ENCODE measurements at places on chromosomes 2 and 18.

DNA sequence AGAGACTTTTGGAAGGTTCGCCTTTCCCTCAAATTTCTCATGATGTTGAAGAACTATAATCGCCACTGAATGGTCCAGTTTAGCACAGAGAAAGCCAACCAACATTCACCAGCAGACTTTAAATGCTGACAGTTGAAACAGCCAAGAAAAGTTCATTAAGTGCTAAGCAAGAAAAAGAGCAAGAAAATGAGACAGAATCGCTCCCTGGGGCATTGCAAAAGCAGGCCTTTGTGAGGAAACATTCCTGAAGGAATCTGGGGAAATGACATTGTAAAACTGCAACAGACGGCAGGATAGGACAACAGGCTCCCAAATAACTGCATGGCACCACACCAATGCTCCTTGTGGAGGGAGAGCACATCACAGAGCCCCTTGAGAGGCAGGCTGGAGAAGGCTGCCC, 269.3 kb upstream of the ID2 start:
- DNase-seq: peak; percentile 8

- no peak for DNase-seq
These were observed 79.6 kb downstream of the ADD2 start for GRCh38 chr2:70688427-70688826.

DNA sequence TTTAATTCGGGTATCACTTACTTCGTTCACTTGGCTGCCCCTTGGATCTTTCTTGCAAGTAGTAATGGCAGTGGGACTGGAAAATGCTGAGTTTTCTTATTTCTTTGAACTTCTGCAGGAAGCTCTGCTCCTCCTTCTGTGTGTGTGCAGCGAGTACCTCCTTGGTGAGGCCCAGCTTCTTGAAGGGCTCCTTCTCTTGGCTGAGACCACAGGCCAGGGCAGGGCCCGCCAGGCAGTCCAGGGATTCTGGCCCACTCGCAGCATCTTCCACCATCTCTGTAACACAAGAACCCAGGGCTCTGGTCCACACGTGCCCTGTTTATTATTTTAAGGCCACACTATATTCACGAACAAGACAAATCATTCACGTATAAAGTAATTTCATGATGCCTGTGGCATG, 15.8 kb upstream of the HES6 start:
- no peak for DNase-seq

GRCh38 chr2:234308813-234309195, 188.1 kb downstream of the ARL4C start:
- no peak for DNase-seq

GRCh38 chr2:118732432-118732831, 115.0 kb downstream of the EN1 start:
- no peak for DNase-seq

GRCh38 chr2:62040926-62041325, 135.5 kb downstream of the COMMD1 start:
- no peak for DNase-seq

GRCh38 chr18:63697097-63697660, 5.6 kb upstream of the SERPINB11 start:
- DNase-seq: no peak

- DNase-seq: no peak
These were observed 96.2 kb upstream of the ARHGAP28 start for GRCh38 chr18:6633310-6633709.

GRCh38 chr18:23568281-23569138, 17.8 kb downstream of the NPC1 start:
- no peak for DNase-seq

GRCh38 chr2:241069821-241070281, 32.2 kb downstream of the MTERF4 start:
- peak; percentile 25 for DNase-seq

DNA sequence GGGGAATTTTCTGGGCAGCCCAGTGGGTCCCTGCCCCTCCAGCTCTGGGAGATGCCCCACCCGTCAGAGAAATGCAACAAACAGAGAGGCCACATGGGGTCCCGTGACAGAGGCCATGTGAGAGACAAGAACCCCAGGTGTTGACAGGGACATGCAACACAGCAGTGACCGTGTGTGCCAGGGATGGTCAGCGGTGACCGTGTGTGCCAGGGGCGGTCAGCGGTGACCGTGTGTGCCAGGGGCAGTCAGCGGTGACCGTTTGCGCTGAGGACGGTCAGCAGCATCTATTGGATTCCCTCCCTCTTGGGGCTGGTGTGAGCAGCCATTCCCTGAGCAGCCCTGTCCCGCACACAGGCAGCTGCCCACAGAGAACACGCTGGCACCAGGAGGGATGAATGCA, 146.6 kb upstream of the OTOS start:
- no peak for DNase-seq

DNA sequence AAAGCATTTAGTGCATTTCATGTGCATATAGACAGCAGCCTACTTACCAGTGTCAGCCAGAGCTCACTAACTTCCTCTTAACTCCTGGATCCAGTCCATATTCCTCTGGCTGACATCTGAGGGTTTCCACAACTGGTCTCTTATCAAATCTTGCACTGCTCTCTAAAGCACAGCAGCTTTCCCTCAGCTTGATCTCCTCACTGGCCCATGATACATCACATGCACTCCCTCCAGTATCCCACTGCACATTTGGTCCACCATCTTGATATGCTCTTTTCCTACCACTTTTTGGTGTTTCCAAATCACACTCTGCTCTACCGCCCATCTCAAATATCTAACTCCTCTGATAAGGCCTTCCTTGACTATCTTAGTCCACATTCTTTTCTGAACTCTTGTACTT, 105.0 kb upstream of the ZFP36L2 start:
- no peak for DNase-seq

DNA sequence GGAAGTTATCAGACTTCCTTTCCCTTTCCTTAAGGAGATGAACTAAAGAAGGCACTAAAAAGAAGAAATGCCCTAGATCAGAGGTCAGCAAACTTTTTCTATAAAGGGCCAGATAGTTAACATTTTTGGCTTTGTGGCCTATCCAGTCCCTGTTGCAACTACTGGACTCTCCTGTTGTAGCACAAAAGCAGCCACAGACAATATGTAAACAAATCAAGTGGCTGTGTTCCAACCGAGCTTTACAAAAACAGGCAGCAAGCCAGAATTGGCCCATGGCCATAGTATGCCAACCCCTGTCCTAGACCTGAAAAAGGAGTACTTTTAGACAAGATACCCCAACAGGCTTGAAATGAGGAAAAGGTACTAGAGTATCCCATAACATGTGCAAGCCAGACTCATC, 10.9 kb downstream of the NHEJ1 start:
- no peak for DNase-seq

- no peak for DNase-seq
These were observed 301.8 kb downstream of the SP3 start for GRCh38 chr2:173663353-173663752.

DNA sequence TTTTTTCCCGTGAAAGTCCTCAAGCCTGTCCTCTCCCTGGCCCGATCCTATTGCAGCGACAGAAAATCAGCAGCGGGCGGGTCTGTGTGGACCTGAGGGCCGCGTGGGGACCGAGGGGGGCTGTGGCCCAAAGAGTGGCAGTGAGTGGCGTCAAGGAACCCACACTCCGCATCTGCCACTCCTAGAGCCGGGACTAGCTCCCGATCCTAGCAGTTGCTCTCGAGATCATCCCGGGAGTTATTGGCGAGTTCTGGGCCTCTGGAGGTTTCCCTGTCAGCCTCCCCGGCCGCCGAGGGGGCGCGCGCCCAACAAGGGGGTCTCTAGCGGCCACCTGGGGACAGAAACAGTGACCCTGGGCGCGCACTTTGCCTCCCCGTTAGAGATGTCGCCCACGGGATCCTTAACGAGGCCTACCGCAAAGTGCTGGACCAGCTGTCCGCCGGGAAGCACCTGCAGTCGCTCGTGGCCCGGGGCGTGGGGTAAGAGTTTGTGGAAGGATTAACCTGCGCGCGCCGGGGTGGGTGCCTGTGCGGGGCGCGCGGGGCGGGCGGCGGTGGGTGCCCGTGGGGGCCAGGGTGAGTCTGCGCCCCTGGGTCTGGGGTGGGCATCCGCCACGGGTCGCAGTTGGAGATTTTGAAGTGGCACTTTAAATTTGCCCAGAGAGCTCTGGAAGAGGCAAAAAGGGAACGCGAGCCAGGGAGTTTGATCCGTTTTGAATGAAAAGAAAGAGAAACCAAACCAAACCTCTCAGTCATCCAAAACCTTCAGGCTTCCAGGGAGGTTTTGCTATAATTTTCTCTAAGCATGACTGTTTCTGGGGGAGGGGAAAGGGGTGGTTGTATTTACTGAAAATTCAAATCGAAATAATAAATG, 3.5 kb downstream of the ADCYAP1 start:
- DNase-seq: no peak

DNA sequence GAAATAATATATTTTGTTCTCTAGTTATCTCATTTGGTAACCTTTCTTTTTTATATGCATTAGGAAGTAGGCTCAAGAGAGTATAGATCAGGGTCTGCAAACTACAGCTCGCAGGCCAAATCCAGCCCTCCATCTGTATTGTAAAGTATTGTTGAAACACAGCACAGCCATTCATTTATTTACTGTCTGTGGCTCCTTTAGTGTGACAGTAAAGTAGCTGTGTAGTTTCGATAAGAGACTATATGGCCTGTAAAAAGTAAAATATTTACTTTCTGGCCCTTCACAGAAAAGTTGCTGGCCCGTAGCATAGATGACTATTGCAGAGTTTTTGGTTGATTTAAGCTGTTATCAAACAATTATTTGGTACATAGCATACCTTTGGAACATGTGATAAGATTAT, 67.6 kb downstream of the MIB1 start:
- no peak for DNase-seq

DNA sequence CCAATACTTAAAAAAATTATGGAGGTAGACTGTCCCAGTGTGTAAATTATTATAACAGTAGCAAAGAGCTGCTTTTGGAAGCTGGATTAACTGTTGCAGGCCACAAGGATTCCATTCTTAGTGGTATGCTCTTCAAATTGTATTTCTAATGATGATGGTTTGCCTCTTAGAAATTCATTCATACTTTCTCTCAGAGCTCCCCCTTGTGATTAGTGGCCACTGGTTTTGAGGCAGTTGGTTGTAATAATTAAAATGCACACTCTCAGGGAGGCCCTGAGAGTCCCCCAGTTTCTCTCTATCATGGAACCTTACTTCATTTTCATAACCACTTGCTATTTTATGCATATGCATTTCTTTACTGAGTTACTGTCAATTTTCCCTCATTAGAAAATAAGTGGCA, 122.5 kb downstream of the PLA2R1 start:
- peak; percentile 13 for DNase-seq

DNA sequence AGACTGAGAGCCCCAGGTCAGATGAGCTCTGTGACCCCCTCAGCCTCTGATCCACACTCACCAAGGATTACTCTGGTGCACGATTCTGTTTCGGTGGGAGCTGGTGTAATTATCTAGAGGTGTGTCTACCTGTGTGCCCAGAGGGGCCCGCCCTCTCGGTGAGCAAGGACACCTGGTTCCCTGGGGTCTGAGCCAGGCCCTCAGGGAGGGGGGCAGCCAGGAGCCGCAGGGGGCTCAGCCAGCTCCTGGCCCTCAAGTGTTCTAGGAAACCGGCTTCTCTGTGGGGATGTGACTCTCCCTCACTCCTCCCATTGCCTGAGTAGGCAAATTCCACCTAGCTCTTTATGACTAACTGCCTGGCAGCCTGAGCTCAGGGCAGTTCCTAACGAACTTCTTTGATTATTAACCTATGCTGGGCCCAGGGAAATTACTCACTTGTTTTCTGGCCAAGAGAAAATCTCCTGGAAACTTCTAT, 17.4 kb downstream of the AGAP1 start:
- no peak for DNase-seq

GRCh38 chr18:46401486-46402070, 255.4 kb downstream of the LOXHD1 start:
- no peak for DNase-seq

GRCh38 chr2:159573846-159574606, 42.3 kb downstream of the BAZ2B start:
- no peak for DNase-seq

DNA sequence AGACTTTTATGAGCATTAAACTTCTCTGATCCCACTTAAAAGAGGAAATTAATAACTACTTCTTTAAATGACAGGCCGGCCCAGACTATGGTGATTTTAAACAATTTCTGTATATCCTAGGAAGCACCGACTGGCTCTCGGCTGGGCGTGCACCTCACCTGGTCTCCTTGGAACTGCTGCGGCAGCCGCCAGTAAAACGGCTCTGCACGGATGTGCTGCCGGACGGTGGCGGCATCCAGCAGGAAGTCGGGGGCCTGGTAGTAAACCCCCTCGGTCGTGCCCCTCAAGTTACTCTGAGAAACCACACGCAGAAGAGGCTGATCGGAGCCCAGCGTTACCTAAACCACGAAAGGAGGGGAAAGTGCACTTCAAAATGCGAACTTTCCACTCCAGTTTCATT, 106.5 kb downstream of the LAMA1 start:
- no peak for DNase-seq

- no peak for DNase-seq
These were observed 38.0 kb downstream of the NPAS2 start for GRCh38 chr2:100857915-100858314.

- DNase-seq: peak; percentile 14
These were observed 50.3 kb upstream of the APCDD1 start for GRCh38 chr18:10404168-10404567.

DNA sequence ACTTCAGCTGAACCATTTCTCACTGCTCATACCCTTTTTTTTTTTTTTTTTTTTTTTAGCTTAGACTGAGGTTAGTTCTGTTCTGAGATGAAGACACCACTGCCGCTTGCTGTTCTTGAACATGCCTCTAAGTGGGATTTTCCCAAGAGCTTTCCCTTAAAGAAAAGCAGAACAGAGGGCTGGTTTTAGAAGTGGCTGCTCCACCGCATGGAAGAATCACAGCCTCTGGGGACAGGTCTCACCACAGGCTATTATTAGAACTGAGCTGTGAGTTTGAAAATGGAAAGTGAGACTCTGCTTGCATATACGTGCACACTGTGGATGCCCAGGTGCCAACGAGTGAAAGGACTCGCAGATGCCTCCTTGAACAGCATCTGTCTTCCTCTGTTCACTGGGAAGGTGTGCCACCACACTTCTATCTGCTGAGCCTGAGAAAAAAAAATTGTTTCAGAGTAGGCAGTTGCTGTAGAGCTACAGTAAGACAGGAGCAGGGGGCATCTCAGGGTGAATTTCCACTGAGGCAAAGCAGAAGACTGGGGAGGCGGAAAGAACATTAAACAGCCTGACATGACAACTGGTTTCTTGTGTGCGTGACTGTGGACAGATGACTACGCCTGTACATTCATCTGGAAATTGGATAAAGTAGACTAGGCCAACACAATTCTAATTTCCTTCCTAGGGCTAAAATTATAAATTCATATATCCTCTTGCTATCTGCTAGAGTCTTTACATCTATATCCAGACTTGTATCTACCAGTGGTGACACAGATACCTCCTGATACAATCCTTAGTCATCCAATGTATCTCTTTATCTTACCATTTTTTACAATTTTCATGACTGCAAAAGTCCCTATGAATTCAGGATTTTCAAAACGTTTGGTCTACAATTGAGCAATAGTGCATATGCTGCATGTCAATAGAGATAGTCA, 1045.7 kb upstream of the CELF4 start:
- no peak for DNase-seq

GRCh38 chr2:99689145-99689742, 199.4 kb upstream of the REV1 start:
- no peak for DNase-seq
